ENCODE measurements at places on chromosomes 16 and 17.

DNA sequence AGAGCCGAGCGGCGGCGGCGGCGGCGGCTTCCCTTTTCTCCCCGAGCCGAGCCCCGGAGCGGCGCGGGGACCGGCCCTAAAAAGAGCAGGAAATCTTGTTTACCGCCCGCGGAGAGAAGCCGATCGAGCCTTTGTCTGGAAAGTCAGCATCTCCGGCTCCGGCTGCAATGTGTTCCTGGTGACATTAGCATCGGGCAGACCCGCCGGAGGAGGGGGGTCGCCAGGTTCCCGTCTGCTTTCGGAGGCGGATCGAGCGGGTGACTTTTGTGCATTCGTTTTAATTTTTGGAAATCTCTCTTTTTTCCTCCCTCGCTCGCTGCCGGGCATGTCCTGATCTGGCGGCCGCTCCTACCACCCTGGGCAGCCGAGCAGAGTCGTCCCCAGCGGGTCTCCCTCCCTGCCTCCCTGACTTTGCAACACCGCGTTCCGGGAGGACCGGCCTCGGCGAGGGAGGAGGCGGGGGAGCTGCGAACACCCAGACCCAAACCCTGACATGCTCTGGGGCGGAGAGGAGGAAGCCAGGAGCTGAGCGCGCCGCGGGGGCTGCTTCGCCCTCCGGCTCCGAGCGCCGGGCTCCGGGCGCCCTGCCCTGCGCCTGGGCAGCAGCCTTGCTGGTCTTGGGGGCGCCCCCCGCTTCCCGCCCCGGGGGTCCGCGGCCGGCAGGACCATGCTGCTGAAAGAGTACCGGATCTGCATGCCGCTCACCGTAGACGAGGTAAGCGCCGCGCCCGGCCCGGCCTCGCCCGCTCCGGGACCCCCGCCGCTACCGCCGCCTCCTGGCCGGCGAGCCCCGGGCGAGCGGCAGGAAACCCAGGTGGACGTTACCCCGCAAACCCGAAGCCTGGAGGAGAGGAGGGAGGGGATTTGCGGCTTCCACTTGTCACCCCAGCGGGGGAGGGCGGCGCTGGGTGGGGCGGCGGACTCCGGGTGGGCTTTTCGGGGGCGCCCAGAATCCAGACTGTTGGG, 690 bp downstream of the PITPNC1 start:
- peak; percentile 52 for DNase-seq

- no peak for DNase-seq
Measured at GRCh38 chr16:65855171-65856145, 511.0 kb upstream of the CDH5 start.

- peak; percentile 25 for DNase-seq
Measured at GRCh38 chr16:24151482-24151939, 104.6 kb upstream of the CACNG3 start.

- no peak for DNase-seq
Measured at GRCh38 chr17:35002876-35003551, 22.7 kb downstream of the LIG3 start.

DNA sequence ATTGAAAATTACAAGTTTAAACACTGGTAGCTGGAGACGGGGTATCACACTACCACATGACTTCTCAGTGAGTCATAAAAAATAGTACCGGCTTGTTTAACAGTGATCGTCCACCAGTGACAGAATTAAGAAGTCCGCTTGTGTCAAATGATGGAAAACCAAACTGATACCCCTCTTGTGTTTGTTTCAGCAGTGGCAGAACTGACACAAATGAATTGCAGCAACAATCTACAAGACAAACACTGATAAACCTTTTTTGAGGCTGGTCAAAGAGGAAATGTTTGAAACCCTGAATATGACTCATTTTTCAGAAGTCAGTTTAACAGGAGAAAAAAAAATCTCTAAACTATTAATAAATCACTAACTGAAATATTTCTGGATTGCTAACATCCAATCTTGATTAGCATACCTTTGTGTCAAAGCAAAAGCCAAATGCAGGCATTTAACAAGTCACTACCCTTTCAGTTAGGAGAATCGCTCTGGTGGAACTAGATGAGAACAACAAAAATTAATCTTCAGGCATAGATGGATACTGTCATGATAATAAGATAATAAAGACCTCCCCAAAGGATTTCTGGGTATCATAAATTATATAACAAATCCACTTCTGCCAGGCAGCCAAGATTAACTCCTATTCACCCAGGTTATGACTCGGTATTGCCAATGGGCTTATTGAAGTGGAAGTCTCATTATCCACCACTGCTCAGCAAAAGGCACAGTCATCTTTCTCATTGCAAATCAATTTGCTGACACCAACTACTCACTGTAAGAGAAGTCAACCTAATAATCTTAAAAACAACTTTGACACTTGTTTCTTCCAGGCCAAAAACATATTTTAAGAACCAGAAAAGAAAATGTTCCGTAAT, 20.8 kb downstream of the DCUN1D3 start:
- peak; percentile 79 for DNase-seq

DNA sequence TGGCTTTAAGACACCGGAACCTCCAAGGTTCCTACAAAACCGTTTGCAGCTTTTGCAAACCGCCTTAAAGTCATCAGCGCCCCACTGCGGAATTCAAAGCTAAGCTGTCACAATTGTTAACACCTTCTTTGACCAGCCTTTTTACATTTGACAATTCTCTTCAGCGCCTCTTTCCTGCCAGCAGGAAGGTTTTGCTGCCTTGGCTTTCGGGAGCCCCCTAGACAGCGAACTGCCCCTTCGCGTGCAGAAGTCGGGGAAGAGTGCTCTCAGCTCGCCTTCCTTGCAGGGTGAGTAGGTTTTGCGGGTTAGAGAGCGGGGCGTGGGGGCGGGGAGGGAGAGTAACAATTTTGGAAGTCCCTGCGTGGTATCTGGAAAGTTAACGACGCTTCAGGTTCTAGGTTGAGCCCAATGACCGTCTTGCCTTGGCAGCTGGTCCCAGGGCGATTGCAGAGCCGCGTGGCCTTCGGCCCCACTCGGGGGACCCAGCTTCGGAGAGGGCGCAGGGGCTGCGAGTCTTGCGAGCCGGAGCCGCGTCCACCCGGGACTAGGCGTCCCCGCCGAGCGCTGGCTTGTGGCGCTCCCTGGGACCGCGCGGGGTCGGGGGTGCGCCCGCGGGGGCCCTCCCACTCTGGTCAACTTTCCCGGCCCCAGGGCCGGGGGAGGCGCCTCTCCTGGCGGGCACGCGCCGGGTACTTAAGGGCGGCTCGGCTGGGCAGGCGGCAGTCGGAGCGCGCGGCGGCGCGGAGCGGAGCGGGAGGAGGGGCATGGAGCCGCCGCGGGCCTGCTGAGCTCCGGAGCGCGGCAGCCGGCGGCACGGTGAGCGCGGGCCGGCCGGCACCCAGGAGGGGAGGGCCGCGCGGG, at the start of gene HAS3:
Gene HAS3 (plus strand): TSS at position 153 of the 861 bp plus-strand sequence. CDS start 3,743 bp downstream, outside the sequence.
- DNase-seq = peak; percentile 43

- DNase-seq = no peak
Measured at GRCh38 chr17:55763856-55764255, 13.0 kb downstream of the PCTP start.

- DNase-seq = no peak
Measured at GRCh38 chr17:50257676-50258224, 16.5 kb upstream of the TMEM92 start.

GRCh38 chr16:75745823-75746222, 19.5 kb upstream of the CPHXL start:
- no peak for DNase-seq

DNA sequence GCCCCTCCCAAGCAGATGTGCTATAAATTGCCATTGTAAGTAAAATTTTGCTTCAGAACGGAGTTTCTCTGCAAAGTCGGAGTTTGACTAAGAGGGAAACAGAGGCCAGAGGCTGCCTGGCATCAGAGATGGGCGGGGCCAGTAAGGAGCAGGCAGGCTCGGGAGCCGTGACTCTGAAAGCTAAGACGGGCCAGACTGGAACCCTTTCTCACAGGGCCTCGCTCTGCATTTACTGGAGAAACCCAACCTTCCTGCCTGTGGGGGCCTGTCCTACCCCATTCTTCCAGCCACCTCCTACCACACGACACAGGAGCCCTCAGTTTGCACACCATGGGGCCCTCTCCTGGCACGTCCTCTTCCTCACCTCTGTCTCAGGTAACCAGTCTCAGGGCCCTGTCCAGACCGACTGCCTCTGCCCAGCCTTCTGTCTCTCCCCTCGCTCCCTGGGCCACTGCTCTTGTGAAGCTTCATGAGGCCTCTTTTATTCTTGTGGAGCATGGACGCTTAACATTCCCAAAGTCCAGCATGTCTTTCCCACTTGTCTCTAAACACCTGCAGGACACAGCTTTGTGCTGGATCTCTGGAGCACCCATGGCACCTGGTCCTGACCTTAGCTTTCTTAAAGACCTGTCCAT, 48.4 kb upstream of the ACSF3 start:
- no peak for DNase-seq

DNA sequence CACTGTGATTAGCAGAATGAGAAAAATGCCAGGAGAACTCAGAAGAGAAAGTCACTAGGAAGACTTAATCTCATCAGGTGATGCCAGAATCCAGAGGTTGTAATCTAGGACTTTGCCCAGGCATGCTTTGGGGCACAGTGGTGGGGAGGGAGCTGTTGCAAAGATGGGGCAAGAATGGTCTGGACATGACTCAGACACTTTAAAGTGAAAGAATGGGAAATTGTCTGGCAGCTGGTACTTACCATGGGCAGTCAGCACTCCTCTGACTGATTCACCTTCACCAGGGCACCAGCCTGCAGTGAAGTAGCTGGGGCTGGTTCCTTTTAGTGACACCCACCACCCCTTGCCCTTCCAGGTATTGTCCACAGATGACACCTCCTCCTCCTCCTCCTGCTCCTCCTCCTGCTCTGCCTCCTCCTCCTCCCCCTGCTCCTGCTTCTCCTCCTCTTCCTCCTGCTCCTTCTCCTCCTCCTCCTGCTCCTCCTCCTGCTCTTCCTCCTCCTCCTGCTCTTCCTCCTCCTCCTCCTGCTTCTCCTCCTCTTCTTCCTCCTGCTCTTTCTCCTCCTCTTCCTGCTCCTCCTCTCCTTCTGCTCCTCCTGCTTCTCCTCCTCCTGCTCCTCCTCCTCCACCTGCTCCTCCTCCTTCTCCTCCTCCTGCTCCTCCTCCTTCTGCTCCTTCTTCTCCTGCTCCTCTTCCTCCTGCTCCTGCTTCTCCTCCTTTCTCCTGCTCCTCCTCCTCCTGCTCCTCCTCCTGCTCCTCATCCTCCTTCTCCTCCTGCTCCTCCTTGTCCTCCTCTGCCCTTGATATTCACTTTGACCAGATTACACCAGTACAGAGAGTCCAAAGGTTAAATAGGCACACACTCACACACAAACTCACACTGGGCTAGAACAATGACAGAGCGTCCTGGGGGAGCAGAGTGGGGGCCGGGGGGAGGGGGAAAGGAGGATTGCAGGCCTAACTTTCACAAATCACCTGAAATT, at the start of gene CHD9NB:
Gene CHD9NB (minus strand): TSS at position 379 of the 983 bp plus-strand sequence. CDS start 8,739 bp downstream, outside the sequence.
- peak; percentile 31 for DNase-seq

DNA sequence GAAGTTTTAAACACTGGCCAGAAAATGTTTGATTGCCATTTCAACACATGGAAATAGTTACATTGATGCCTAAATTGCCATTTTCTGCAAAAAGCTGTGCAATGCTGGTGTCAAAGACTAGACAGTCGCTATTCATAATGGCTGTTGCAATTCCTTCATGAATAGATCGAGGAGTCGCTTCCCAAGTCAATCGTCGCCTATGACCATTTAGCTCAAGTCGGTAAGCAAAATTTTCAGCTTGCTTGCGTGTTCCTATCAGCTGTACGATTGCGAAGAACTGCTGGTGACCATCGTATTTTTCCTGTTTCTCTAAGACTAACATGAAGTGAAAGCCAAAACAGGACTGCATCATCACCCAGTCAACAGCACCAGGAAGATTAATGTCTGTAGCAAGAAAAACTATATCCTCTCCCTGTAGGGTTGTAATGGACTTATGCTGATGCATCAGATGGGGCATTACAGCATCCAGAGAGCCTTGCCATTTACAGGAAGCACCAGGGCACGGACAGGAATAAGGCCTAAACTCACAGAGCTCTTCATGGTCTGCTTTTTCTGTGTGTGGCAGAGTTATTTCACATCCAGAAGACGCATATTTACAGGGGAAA, 23.6 kb downstream of the SIAH1 start:
- DNase-seq = no peak

DNA sequence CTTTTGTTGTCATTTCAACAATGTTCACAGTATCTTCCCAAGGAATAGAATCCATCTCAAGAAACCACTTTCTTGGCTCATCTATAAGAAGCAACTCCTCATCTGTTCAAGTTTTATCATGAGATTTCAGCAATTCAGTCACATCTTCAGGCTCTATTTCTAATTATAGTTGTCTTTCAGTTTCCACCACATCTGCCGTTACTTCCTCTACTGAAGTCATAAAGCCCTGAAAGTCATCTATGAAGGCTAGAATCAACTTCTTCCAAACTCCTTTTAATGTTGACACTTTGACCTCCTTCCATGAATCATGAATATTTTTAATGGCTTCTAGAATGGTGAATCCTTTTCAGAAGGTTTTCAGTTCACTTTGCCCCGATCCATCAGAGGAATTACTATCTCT, 102.1 kb downstream of the CDH13 start:
- peak; percentile 40 for DNase-seq

DNA sequence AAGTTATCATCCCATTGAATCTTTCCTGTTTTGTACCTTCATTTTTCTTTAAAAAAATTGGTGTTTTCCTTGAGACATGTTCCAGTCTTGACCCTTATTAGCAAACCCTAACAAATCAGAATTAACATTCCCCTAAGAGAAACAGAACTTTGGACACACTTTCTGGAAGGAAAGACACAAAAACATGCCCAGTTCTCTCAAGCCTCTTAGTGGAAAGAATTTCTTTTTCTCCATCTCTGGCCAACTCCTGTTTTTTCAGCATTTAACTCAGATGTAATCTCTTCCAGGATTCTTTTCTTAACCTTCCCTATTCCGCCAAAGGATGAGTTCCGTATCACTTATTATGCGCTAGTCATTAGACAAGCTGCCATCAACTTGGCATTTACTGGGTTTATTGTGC, 23.9 kb upstream of the CDH8 start:
- no peak for DNase-seq

- DNase-seq = peak; percentile 59
Measured at GRCh38 chr16:38941-39892, 14.2 kb downstream of the POLR3K start.

GRCh38 chr16:51761001-51761400, 609.9 kb upstream of the SALL1 start:
- DNase-seq = no peak

- peak; percentile 47 for DNase-seq
Measured at GRCh38 chr17:66313995-66314659, 11.7 kb downstream of the PRKCA start.

- no peak for DNase-seq
Measured at GRCh38 chr16:10979717-10980601, 35.6 kb downstream of the CLEC16A start.

- DNase-seq = no peak
Measured at GRCh38 chr16:75257886-75258806, 6.7 kb upstream of the BCAR1 start.
